ENCODE measurements at places on chromosomes 3 and 15.
A peak's percentile ranks its signal among the peaks of the same experiment; 100 is the strongest.

GRCh38 chr15:43410572-43411214, 39.8 kb downstream of the TUBGCP4 start:
- no peak for DNase-seq

DNA sequence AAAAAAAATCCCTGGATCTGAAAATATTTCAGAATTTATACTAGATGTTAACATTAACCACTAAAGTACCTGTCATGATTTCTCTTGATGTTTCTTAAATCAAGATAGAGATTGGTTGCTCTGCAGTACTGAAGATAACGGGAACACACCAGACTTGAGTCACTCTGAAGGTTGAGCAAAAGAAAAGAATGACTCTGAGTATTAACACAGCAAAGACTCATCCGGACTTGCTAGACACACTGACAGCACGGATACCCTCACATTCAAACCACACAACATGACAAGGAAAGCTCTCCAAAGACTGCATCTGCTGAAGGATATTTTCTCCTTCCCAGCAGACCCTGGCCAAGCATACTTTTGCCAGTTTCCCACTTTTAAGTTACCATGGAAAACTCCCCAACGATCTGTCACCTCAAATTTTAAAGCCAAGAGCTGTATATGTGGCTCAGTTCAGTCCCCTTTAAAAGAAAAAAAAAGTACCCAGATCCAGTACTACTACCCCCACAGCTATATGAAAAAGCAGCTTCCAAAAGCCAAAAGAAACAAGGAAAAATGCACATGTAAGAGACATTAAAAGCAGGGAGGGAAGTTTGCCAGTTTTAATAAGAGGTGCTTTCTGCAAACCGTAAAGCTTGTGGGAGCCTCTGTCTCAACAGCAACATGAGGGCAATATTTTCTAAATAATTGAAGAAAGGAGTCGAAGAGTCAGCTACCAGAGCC, 8.3 kb downstream of the EOGT start:
- no peak for DNase-seq

GRCh38 chr15:41512940-41513505, 604 bp downstream of the LTK start:
- peak; percentile 24 for DNase-seq

DNA sequence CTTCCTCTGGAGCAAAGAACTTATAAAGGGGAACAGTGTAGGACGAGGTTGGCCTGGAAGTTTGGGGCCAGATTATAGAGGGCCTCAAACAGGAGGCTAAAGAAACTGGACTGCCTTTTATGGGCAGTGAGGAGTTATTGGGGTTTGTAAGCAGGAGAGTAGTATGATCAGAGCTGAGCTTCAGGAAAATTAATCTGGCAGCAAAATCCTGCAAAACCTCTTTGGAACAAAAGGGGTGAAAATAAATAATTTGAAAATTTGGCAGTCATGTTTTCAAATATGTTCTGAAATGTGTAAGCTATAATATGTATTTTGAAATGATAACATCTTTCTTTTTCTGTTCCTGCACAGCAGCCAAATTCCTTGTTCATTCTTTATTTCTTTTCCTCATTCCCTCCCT, 164.9 kb downstream of the THSD4 start:
- no peak for DNase-seq

DNA sequence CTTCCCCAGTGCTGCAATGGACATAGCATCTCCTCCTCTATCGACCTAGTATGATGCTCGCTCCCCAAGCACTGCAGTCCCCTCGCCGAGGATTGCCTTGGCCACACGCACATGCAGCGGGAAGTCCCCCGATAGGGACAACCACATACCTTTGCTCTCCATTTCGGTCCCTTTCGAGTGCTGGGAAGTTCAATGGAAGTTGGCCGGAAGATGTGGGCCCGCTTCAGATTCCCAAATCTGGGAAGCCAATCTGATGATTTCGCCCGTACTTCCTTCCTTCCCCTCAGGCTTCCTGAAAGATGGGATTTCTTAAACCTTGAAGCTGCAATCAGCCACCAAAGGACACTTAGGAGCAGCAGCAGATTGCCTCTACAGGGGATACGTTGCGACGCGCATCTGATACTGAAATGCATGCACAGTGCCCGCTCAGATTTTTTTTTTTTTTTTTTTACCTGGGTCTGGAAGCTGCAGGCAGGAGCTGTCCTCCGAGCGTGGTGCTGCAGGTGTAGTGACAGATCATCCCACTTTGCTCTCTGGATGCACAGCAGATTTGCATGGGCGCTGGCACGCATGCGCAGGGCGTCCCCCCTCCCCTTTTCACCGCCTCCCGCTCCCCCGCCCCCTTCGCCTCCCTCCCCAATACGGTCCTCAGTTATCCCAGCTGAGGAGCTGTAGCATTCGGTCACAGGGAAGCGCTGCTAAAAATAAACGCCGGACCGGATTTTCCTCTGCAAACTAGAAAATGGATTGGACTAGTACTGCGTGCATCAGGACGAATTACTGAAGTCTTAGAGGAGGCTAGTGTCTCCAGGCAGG, at the start of gene FGF12:
Gene FGF12, minus strand, starts transcription at position 510 of the 816 bp plus-strand sequence.
- DNase-seq = peak; percentile 33

DNA sequence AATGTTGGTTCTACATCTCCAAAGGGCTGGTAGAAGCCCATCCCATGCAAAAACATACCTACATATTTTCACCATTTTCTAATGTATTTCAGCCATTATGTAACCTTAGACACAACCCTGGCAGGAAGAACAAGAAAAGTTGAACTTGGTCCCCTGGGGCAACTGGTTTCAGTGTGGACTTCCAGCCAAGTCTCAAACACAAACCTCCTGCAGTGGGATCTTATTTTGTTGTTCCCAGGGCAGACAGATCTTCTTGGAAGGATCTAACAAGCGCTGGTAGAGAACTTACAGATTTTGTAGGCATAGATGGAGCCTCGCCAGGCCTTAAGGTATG, 96.3 kb downstream of the ADAMTS17 start:
- no peak for DNase-seq

DNA sequence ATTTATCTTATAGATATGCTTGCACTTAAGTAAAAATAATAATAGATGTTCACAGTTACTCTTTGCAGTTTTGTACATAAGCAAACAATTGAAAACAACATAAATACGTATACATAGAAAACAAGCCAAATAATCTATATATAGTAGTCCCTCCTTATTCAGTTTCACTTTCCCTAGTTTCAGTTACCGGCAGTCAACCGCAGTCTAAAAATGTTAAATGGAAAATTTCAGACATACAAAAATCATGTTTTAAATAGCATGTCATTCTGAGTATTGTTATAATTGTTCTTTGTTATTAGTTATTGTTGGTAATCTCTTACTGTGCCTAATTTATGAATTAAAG, 262.0 kb downstream of the CGGBP1 start:
- no peak for DNase-seq

DNA sequence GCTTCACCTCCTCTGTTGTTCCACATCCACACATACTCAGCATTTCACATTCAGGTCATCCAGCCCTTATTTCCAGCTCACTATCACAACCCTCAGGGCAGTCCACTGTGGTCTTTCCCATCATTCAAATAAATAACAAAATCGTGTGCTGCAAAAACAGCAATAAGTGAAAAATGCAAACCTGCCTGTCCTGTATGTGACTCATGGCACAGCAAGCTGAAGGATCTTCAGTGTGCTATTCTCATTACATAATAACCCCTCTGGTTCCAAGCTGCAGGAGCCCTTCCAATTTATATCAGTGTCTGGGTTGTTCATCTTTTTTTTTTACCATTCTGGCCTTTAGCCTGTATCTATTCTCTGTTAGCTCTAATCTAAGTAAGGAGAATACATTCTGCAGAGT, 185.3 kb upstream of the UBE2E2 start:
- DNase-seq = no peak

GRCh38 chr3:88542916-88543315, 393.2 kb downstream of the C3orf38 start:
- no peak for DNase-seq

DNA sequence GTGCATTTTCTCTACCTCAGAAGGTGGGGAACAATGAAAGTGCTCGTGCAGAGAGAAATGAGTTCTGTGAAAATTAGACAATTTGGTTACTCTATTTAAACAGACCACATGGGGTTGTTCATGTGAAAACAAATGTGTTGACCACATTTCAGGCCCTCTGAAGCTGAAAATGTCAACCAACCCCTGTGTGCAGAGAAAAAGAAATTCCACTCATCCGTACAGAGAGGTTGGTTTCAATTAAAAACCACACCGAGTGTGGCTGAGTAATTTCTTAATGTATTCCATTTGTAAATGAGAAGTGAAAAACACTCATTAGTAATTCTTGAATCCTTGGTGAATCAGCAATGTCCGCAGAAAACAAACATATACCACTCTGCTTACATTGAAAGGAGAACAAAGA, 46.9 kb upstream of the SLC7A14 start:
- DNase-seq = no peak

GRCh38 chr3:162933656-162934055, 1437.0 kb downstream of the OTOL1 start:
- no peak for DNase-seq

DNA sequence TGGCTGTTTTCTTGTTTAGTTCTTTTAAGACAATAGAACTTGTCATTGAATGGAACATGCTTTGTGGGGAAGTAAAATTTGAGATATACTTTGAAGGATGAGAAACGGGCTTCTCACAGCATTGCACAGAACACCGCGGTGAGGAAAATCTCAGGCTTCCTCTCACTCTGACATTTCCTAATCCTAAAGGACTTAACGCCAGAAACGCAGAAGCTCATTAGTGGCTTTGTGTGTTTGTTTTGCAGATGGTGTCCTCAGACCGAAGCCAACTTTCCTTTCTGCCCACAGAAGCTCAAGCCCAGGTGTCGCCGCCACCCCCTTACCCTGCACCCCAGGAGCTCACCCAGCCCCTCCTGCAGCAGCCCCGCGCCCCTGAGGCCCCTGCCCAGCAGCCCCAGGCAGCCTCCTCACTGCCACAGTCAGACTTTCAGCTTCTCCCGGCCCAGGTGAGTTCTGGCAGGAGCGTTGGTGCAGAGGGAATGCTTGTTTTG, 78.9 kb upstream of the BLM start:
- DNase-seq = no peak

DNA sequence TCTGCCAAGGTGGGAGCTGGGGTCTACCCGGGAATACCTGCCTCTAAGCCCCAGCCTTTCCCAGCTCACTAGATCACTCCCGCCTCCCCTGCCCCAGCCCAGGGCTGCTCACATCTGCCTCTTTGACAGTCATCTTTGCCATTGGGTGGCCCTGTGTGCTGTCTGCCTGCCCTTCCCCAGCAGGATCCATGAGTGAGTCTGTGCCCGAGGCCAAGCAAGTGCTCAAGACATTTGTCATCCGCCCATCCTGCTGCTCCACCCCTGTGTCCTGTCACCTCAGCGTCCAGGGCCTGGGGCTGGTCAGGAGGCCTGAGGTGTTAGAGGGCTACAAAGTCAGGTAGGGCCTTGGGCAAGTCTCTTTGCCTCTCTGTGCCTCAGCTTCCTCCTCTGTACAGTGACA, 89.4 kb downstream of the LSM3 start:
- DNase-seq = no peak

GRCh38 chr15:66294157-66294931, 976 bp downstream of the DIS3L start:
- no peak for DNase-seq

Measured in ovary (tissue), 10 donors.